NCI-H2081 treated with DMSO at 0.1 percent for 48 hours (cell line): ENCODE measurements at places on chromosomes 6 and 20.

GRCh38 chr6:47275640-47276039 is 34.1 kb downstream of the TNFRSF21 start:
- no peak for DNase-seq

DNA sequence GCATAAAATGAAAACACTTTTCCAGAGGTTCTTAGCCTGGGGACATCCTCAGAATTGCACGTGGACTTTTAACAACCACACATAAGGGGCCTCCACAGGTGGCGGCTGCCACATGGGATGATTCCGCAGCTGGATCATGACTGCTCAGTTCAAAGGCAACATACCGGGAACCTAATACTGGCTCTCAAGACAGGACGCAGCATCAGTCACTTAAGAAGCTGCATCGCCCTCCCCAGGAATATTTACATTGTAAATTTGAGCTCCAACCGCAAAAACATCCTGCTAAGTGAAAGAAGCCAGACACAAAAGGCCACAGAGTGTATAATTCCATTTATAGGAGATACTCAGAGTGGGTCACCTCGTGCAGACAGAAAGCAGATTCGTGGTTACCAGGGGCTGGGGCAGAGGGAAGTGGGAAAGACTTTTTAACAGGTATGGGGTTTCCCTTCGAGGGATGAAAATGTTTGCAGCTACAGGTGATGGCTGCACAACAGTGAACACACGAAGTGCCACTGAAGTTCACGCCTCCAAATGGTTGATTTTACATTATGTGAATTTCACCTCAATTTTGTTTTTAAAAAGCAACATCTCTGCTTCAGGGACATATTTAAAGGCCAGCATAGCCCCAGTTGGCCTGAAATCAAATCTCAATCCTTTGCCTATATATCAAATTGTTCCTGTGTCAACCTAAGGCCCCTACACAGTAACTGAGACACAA is 141.5 kb downstream of the BMP7 start:
- no peak for DNase-seq

DNA sequence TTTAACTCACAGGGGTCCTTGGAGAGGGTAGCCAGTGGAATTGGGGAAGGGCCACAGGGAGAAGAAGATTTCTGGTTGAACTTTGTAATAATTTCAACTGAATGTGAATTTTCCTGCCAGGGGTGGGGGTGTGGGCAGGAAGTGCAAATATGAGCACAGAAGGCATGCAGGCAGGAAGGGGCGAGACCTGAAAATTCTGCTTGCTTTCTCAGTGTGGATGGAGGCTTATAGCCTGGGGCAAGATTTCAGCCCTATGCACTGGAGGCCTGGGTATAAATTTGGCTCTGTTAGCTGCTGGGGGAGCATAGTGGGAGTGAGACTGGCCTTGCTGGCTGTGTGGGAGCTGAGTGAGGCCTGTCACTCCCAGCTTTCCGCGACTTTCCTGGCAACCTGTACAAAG is 54.4 kb downstream of the PERP start:
- DNase-seq: no peak

- no peak for DNase-seq
Observed at GRCh38 chr6:111788379-111789276, 84.6 kb downstream of the FYN start.

GRCh38 chr6:27076116-27076515 is 171.4 kb upstream of the PRSS16 start:
- DNase-seq: peak; percentile 25

- no peak for DNase-seq
Observed at GRCh38 chr20:10324198-10324847, 105.7 kb downstream of the SNAP25 start.

GRCh38 chr20:49814057-49814694 is 1.5 kb downstream of the SLC9A8 start:
- no peak for DNase-seq

DNA sequence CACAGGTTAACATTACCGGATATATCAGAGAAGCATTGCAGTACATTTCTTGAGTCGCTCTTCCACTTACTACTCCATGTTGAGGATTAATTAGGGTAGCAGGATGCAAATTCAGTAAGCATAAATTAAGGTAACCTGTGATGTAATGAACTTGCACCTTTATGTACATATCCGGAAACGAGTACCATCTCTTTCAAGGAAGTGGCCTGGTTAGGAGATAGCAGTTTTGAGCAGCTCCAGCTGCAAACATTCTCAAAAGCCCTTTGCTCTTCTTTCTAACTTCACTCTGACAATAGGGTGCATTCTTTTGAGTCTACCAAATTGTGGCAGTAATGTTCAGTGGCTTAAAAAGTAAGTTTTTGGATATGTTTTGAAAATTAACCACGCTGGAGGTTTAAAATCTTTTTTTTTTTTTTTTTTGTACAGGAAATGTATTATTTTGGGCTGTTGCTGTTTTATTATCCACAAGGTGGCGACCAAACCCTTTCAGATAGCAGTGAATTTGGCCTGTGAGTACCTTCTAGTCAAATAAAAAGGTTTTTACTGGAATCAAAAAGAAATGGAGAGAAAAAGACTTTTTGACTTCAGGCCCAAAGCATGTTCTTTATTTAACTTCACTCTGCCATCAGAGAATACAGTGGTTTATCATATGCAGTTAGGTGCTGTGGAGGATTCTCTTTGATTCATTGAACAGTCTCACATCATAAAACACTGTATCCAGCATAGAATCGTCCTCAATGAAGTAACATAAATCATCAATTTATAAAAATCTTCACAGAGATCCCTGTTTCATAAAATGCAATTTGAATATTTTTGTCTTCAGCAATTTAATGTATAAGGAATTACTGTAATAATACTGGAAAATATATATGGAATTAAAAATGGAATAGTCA is 8.9 kb downstream of the FAM217B start:
- DNase-seq: no peak

GRCh38 chr6:16047435-16047990 is 81.4 kb upstream of the MYLIP start:
- DNase-seq: no peak

DNA sequence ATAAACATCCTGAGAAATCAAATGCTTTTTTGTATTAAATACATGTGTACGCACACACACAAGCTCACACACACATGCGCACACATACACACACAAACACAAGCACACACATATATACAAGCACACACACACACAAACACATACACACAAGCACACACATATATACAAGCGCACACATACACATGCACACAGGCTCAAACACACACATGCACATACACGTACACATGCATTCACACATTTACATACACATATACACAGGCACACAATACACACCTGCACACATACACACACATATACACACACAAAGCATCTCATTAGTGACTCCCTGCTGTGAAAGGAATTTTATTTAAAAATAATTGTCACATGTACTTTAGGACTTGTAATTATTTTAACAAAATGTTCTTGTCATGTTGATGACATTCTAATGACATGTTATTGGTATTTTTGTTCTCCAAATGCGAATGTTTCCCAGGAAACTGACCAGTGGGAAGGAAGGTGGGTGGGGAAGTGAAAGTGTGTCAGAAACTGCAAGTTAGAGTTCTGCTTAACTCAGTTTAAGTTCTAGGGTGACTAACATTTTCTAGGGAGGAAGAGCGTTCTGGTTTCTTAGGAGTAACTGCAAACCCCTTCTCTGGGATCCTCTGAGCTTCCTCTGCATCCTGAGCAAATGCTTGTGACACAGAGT is 113.9 kb upstream of the ZNF217 start:
- no peak for DNase-seq

DNA sequence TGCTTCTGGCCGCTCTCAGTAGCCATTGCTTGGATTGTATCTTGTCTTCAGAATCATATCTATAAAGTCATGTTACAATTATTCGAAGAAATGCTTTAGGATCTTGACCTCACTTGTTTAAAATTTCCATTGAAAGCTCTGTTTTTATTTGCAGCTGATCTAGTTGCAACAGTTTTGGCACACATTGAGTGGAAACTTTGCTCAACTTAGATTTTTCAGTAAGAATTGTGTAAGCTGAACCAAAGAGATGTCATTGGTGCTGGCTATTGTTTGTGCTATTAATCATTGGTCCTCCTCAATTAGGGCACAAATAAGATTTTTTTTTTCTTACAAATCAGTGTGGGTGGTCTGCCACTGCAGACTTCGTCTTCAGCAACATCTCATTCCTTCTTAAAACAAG is 649.2 kb downstream of the MMUT start:
- no peak for DNase-seq

DNA sequence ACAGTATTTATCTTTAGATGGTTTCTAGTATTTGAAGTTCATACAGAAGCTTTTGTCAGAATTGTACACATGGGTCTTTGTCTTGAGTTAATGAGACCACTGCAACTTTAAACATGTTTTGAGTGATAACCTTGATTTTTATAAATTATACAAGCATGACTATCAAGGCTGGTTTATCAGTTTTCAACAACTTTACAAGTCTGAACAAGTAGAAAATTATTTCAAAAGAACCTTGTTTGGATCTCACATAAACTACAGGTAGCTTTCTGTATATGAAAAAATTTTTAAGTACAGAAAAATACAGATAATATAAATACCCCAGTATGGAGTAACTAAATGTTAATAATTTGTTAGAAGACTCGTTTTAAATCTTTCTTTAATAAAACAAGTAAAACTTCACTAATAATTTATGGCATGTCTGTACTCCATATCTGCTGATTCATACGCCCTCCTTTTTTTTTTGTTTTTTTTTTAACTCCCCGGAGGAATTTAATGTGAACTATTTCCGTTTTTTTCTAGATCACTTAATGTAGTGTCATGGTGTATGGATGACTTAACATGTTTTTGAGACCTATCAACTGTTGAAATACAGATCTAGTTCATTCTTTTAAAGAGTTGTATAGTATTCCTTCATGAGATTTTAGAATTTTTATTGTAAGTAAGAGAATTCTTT is 18.3 kb downstream of the VAPB start:
- DNase-seq: no peak

GRCh38 chr6:90021711-90022110 is 127.4 kb downstream of the GJA10 start:
- no peak for DNase-seq

DNA sequence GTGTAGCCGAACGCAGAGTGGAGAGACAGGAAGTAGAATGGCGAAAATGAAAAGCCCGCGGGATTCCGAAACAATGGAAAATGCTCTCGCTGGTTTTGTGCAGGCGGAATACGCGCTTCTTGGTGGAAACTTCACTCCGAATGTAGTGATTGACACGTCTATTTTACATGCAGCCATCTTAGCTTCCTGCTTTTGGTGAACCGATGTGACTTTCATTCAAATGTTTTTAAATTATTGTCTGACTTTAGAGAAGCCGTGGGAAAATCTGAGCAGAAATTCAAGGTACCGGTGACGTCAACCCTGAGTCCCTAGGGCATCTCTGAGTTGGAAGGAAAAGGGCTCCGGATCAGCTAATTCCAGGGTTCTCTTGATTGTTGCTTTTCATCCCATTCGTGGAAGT is 11.4 kb downstream of the GPX5 start:
- no peak for DNase-seq

DNA sequence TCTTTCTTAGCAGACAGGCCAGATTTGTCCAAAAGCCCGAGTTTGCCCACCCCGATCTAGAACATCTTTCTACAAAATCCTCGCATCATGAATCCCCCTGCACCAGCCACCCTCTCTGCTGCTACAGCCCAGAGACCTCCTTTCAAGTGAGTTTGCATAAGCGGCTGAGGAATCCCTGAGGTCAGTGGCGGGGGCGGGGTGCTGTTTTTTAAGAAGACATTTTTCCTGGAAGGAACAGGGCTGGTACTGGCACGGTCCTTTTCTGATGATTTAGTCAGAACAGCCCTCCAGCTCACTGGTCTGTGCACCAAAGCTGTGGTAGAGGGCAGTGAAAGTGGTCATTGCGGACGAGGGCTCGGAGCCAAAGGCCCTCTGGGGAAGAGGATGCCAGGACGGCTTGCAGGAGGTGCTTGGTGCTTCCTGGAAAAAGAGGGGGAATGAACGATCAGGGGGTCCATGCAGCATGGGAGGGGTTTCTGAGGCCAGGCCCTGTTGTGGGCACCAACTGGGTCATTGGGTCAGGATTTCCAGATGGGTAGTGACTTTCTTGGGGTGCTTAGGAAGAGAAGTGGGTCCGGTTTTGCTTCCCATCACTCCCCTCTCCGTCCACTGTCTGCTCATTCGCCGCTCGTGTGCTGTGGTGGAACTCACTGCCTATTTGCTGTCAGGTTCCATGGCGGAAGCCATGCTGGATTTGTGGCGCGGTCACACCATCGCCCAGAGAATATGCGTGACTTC is 50.4 kb downstream of the GNAS-AS1 start:
- no peak for DNase-seq

DNA sequence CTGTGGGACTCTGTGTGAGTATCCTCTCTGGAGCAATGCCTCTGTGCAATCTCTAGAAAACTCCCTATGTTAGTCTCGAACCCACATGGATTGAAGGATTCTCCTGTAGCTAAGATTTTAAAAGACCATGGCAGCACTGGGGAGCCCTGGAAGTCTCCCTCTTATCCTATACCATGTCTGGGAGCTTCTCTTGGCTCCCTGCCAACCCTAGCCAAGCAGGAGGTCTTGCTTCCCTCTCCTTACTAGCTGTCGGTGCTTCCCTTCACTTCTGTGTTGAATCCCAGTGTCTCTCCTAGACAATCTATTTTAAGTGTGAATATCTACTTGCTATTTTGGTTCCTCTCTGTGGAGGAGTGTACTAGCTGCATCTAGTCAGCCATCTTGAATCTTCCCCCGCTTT is 118.8 kb upstream of the NRN1 start:
- DNase-seq: no peak

- DNase-seq: no peak
Observed at GRCh38 chr6:104396077-104396476, 463.6 kb downstream of the HACE1 start.

DNA sequence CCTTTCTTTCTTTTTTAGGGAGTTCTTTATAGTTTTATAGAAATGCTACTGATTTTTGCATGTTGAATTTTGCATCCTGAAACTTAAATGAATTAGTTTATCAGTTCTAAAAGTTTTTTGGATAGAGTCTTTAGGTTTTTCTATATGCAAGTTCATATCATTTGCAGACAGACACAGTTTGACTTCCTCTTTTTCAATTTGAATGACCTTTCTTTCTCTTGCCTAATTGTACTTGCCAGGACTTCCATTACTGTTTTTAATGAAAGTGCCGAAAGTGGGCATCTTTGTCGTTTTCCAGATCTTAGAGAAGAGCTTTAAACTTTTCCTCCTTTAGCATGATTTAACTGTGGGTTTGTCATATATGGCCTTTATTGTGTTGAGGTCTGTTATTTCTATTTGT is 21.1 kb upstream of the EDN1 start:
- no peak for DNase-seq

DNA sequence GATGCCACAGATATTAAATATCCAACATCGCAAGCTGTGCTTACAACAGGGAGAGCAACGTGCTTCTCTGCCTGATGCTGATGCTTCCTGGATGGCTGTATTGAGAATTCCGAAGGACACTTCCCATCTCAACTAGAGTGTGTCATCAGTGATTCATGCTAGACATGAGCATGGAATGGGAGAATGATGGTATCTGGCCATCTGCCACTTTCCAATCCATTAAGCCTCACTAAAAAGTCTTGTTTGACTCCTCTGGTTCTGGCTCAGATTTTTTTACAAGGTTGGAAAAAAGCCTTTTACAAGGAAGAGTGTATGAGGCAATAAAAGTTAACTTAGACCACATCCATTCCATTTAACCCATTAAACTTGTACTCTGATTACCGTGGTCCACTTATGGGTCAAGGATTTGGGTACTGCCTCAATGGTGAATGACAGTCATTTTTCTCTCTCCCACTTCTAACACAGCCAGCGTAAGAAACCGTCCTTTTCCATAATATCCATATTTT is 265.3 kb downstream of the UST start:
- DNase-seq: no peak

- no peak for DNase-seq
Observed at GRCh38 chr6:34468378-34468892, 2.6 kb downstream of the PACSIN1 start.

GRCh38 chr6:121630716-121631115 is 195.3 kb downstream of the GJA1 start:
- DNase-seq: no peak
